Osteocyte (in vitro differentiated cells): ENCODE measurements at places on chromosomes 16 and 17. TPM values are rescaled to one million over a fixed set of nuclear protein-coding genes. Genes with fewer than 3 reads are reported as not detected.

Gene TGFB1I1
- total RNA-seq = 112 and 120 TPM in 2 replicates

Gene CBFA2T3
- total RNA-seq = not detected in 2 replicates

Gene CRHR1
- not detected in 2 replicates for total RNA-seq

Gene KRT32
- total RNA-seq = not detected in 2 replicates

Gene NAE1
- 64.4 and 65.0 TPM in 2 replicates for total RNA-seq

Gene TPPP3
- 1.4 and 1.5 TPM in 2 replicates for total RNA-seq

Gene NT5M
- 3.5 and 3.7 TPM in 2 replicates for total RNA-seq
